ENCODE measurements at places on chromosomes 16 and 17. TPM values are rescaled to one million over a fixed set of nuclear protein-coding genes. Genes with fewer than 3 reads are reported as not detected.
A peak's percentile ranks its signal among the peaks of the same experiment; 100 is the strongest.

The RHBDL3 gene
- total RNA-seq, result 0.13 TPM

The PLEKHM1 gene
- 46.6 TPM for total RNA-seq

The LRRC37B gene
- 13.8 TPM for total RNA-seq

The CX3CL1 gene
- 46.4 TPM for total RNA-seq

The KRT25 gene
- not detected for total RNA-seq

The CTRB2 gene
- not detected for total RNA-seq

The PCGF2 gene
- total RNA-seq, result 62.2 TPM

The TRPV3 gene
- 1.2 TPM for total RNA-seq

The CKLF gene
- 42.4 TPM for total RNA-seq

The CES1 gene
- 11.9 TPM for total RNA-seq

The C17orf78 gene
- not detected for total RNA-seq

DNA sequence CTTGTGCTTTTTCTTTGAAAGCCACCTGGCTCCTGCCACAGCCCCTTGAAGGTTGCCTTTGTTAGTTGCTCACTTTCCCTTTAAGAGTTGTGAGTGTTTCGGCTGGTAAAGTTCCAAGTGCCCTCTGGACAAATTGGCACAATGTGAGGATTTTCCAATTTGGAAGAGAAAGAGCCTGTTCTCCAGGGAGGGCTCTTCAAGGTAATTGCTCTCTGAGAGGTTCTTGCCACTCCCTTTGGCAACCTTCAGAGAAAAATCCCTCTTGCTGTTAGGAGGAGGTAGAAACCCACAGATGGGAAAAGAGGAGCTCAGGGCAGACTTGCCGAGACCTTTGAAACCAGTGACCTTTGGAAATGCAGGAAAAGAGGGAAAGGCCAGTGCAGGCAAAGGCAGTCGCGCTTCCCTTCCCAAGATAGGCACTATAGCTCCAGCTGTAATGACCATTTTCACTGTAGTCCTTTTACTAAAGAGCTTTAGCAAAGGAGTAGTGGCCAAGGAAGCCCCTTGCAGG, 49.0 kb upstream of the AKAP1 start:
- H3K4me3 ChIP-seq, result peak overlapping the region; percentile 15
- peaks cover 10% of the 10 kb centered on the region for H3K4me1 ChIP-seq
- peak; percentile 43 for DNase-seq
- H3K36me3 ChIP-seq, result no peaks in the 10 kb centered on the region
- no peaks in the 10 kb centered on the region for H3K27me3 ChIP-seq

DNA sequence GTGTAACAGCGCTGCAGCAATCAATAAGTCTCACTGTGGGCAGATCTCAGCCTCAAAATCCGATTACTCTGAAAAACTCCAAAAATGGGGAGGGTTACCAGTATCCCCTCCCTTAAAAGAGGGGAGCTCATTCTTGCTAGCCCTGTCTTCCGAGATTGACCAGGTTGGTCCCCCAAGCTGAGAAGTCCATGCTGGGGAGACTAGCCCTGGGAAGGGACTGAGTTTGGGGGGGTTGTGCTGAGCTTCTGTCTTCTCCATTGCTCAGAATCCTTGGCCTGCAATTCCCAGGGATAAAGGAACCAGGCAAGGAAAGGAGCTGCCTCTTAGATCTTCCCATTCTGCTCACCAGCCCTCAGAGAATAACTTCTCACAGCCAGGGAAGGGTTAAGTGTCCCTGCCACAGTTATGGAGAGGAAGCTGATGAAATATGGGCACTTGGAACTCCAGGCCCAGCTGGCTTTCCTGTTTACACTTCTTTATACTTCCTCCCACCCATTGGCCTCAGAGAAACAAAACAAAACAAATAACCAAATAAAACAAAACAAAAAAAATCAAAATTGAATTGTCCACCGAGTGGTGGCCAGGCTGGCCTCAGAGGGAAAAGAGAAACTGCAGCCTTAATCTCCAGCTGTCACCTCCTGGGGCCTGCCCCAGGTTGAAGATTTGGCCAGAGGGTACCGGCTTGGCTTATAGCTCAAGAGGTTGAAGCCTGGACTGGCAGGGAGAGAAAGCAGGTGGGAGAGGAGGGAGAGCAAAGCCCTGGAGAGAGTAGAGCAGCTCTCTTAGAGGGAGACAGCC, 2.6 kb downstream of the HOXB3 start:
- H3K4me1 ChIP-seq, result peaks cover 31% of the 10 kb centered on the region
- DNase-seq, result no peak
- no peaks in the 10 kb centered on the region for H3K36me3 ChIP-seq
- peak overlapping the region; percentile 98 for H3K27ac ChIP-seq

GRCh38 chr16:1532771-1533170, 695 bp upstream of the TMEM204 start:
- no peaks in the 10 kb centered on the region for H3K4me1 ChIP-seq
- no peaks in the 10 kb centered on the region for H3K27me3 ChIP-seq
- no peak overlapping the region for H3K4me3 ChIP-seq
- DNase-seq, result no peak
- H3K27ac ChIP-seq, result peak overlapping the region; percentile 78
- H3K36me3 ChIP-seq, result no peaks in the 10 kb centered on the region

- H3K36me3 ChIP-seq, result no peaks in the 10 kb centered on the region
- no peak overlapping the region for H3K4me3 ChIP-seq
- DNase-seq, result no peak
- H3K27ac ChIP-seq, result no peak overlapping the region
- no peaks in the 10 kb centered on the region for H3K27me3 ChIP-seq
These were observed 23.1 kb upstream of the TMEM97 start for GRCh38 chr17:28295677-28296578.

- H3K4me3 ChIP-seq, result no peak overlapping the region
- H3K36me3 ChIP-seq, result no peaks in the 10 kb centered on the region
- H3K27me3 ChIP-seq, result no peaks in the 10 kb centered on the region
- DNase-seq, result no peak
- H3K4me1 ChIP-seq, result no peaks in the 10 kb centered on the region
These were observed 47.9 kb downstream of the NOG start for GRCh38 chr17:56641373-56641772.

DNA sequence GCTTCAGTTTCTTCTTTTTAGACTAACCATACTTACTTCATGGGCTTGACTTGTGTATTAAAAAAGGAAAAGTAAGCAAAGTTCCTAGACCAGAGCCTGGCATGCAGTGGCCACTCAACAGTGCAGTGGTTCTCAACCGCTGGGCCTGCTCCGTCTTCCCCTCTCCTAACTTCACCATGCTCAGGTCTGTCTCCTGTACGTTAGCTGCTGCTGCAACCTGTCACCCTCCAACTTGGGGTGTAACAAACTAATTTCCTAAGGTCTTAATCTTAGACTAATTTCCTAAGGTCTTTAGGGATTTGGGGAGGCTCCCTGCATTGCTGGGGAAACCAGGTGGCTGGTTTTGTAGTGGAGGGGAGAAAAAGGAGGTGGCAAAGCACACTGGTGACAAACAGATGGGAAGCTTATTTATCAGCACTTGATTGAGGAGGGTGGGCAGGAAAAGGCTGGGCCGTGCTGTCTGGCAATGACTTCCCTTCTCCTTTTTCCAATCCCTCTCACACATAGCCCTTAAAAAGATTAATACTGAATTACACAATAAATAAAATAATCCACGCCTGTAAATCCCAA, 2.2 kb upstream of the ARL4D start:
- no peak for DNase-seq
- H3K4me3 ChIP-seq, result no peak overlapping the region
- no peaks in the 10 kb centered on the region for H3K27me3 ChIP-seq
- H3K36me3 ChIP-seq, result no peaks in the 10 kb centered on the region
- no peak overlapping the region for H3K27ac ChIP-seq

DNA sequence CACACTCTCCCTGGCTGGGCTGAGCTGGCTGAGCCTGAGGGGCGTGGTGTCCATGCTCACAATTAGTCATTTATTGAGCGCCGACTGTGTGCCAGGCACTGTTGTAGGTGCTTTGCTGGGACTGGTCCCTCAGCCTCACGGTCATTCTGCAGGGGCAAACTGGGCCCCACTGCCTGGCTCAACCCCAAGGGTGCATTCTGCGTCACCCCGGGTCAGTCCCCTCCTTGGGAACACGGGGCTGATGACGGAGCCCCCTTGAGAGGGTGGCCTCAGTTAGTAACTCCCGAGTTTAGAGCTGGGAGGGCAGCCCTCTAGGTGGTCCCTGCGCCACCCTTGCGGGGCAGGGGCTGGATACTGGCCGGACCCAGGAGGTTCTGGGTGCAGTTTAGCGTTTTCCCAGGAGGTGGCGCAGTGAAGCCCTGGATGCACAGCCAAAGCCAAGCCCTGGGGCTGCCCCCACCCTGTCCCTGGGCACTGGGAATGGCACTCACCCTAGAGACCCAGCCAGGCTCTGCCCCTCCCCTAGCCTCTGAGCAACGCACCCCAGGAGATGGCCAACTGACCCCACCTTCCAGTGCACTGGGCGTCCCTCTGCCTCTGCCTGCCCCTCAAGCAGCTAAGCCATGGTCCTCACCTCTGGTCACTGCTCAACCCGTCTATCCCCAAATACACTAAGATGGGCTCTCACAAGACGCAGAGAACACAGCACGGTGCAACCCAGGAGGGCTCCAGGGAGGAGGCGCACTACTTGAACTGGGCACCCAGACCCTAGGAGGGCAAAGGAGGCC, 243.2 kb upstream of the GSE1 start:
- no peak for DNase-seq
- no peak overlapping the region for H3K4me3 ChIP-seq
- no peak overlapping the region for H3K27ac ChIP-seq
- H3K27me3 ChIP-seq, result no peaks in the 10 kb centered on the region

DNA sequence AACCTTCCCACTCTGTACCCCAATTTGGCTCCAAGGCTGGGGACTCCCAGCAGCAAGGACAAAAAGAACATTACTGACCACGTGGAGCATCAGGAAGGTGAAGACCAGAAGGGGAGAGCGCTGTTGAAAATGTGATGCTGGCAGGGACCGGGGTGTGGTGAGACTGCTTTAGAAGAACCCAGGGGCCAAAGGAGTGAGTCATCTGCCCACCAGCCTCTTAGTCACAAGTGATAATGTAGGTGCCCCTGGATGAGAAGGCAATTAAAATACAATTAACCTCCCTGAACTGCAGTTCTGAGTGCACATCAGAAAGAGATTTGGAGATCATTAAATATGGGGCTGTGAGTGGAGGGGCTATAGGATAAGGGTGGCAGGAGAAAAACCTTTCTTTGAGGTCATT, 366.6 kb upstream of the CCL2 start:
- no peak for DNase-seq
- no peaks in the 10 kb centered on the region for H3K27me3 ChIP-seq
- no peak overlapping the region for H3K4me3 ChIP-seq
- H3K27ac ChIP-seq, result no peak overlapping the region

DNA sequence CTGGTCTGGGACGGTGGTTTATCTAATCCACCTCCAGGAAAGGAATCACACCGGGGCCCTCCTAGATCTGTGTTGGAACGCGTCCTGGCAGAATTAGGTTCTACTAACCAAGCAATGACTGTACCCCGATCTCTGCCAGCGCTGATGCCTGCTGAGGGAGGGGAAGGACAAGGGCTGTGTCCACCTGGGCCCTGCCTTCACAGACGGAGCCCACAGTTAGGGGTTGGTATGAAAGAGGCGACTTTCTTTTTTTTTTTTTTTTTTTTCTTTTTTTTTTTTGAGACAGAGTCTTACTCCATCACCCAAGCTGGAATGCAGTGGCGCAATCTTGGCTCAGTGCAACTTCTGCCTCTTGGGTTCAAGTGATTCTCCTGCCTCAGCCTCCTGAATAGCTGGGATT, 9.9 kb upstream of the KRT19 start:
- no peak overlapping the region for H3K4me3 ChIP-seq
- no peaks in the 10 kb centered on the region for H3K36me3 ChIP-seq
- H3K27me3 ChIP-seq, result no peaks in the 10 kb centered on the region

- no peaks in the 10 kb centered on the region for H3K36me3 ChIP-seq
- no peak overlapping the region for H3K27ac ChIP-seq
- H3K4me1 ChIP-seq, result peaks cover 2% of the 10 kb centered on the region
- DNase-seq, result peak; percentile 74
- peak overlapping the region; percentile 61 for H3K4me3 ChIP-seq
- peaks cover 7% of the 10 kb centered on the region for H3K27me3 ChIP-seq
These were observed 1.2 kb downstream of the MMP2 start for GRCh38 chr16:55480228-55480655.

DNA sequence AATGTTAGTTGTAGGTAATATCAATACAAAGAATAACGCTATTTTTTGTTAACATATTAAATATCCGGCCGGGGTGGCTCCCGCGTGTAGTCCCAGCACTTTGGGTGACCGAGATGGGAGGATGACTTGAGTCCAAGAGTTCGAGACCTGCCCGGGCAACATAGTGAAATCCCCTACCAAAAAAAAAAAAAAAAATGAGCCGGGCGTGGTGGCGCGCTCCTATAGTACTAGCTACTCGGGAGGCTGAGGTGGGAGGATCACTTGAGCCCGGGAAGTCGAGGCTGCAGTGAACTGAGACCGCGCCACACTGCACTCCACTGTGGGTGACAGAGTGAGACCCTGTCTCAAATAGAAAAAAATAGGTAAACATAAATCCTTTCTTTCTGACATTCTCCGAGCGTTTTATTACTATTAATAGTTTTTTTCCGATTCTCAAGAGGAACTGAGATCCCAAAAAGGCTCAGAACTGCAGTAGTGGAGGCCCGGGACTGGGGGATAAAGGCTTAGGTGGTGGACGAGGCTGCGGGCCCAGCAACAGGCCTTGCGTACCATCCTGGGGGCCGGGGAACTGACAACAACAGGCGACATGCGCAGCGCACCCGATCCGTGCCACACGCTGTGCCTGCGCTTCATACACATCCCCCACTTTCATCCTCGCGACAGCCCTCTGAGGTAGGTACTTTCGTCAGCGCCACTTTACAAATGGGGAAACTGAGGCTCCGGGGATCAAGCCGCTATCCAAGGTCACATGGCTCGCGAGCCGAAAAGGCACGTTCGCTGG, 919 bp downstream of the N4BP1 start:
- H3K4me1 ChIP-seq, result peaks cover 21% of the 10 kb centered on the region
- peak overlapping the region; percentile 96 for H3K4me3 ChIP-seq
- H3K36me3 ChIP-seq, result no peaks in the 10 kb centered on the region
- peak overlapping the region; percentile 94 for H3K27ac ChIP-seq

DNA sequence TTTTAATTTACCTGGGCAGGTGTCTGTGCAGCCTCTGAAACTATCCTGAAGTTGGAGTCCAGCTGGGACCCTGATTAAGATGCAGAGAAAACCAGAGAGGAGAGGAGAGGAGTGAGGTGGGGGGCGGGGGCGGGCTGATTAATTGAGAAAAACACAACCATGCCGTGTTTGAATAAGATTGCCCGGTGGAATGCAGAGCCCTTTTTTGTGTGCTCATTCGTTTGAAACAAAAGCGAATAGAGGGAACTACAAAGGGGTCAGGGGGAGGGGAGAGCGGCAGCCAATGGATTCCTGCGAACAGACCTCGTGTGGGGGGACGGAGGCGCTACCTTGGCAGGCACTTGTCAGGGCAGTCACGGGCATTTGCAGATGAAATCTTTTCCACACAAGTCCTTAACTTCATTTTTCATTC, 355.8 kb downstream of the SOX9 start:
- H3K4me3 ChIP-seq, result no peak overlapping the region
- DNase-seq, result peak; percentile 88
- no peak overlapping the region for H3K27ac ChIP-seq
- H3K27me3 ChIP-seq, result no peaks in the 10 kb centered on the region

- no peaks in the 10 kb centered on the region for H3K4me1 ChIP-seq
- H3K27ac ChIP-seq, result no peak overlapping the region
- H3K4me3 ChIP-seq, result no peak overlapping the region
- H3K36me3 ChIP-seq, result no peaks in the 10 kb centered on the region
These were observed 21.6 kb downstream of the CCDC182 start for GRCh38 chr17:57723427-57724025.

GRCh38 chr17:69231521-69231920, 2.9 kb upstream of the ABCA10 start:
- no peak overlapping the region for H3K27ac ChIP-seq
- H3K27me3 ChIP-seq, result no peaks in the 10 kb centered on the region
- H3K4me3 ChIP-seq, result no peak overlapping the region
